ENCODE measurements at places on chromosomes 5 and 9.

- DNase-seq, result no peak
These were observed 36.7 kb downstream of the CDK7 start for GRCh38 chr5:69271376-69271775.

- peak; percentile 93 for DNase-seq
These were observed 762 bp downstream of the CACNA1B start for GRCh38 chr9:137878146-137878941.

DNA sequence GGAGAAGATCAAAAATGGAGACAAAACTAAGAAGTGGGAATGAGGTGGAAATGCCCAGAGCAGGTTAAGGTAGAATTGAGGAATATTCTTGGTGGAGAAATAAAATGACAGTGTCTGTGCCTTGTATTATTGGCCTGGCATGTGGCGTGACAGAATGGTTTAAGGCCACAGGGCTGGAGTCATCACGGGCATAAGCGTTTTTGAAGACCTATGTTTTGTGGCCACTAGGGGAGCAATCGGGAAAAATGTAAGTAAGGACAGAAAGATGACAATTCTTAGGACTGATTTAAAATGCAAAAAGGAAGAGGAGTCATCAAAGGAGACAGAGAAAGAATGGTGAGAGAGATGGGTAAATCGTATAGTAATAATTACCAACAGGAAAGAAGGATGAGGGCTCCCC lies 72.2 kb upstream of the EPB41L4A start:
- no peak for DNase-seq

DNA sequence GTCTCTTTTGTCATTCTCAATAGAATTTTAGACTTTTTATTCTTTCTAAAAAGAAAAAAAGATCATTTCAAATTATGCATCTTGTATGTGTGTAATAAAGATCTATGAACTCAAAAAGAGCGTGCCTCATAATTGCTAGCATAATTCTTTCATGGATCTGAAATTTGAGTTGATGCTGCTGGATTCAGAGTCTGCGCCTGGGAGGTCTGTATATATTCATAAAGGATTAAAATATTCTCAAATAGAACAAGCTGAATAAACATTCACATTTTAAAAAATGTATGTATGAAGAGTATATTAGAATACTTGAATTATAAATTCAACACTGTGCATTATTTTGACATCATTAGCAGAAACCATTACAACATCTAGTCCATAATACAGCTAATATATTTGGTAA lies 297.8 kb upstream of the GRAMD2B start:
- no peak for DNase-seq

DNA sequence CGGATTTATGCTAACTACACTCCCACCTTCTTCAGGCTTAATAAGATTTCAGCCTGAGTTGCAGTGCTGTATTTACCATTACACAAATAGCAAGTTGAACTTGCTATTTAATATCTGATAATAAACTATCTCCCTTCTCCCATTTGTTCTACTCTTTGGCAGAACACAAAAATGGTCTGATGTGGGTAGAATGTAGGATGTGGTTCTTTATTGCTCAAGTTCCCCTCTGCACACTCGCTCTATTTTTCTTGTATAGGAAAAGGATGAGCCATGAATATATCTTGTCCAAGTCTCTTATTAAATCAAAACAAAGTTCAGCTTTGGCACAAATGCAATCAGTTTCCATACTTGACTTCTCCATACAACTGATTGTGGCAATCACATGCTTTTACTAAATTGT lies 37.2 kb upstream of the KIF2A start:
- DNase-seq, result no peak

- no peak for DNase-seq
These were observed 28.8 kb downstream of the LPCAT1 start for GRCh38 chr5:1494780-1495524.

- no peak for DNase-seq
These were observed 6.5 kb downstream of the AGXT2 start for GRCh38 chr5:35041261-35041660.

DNA sequence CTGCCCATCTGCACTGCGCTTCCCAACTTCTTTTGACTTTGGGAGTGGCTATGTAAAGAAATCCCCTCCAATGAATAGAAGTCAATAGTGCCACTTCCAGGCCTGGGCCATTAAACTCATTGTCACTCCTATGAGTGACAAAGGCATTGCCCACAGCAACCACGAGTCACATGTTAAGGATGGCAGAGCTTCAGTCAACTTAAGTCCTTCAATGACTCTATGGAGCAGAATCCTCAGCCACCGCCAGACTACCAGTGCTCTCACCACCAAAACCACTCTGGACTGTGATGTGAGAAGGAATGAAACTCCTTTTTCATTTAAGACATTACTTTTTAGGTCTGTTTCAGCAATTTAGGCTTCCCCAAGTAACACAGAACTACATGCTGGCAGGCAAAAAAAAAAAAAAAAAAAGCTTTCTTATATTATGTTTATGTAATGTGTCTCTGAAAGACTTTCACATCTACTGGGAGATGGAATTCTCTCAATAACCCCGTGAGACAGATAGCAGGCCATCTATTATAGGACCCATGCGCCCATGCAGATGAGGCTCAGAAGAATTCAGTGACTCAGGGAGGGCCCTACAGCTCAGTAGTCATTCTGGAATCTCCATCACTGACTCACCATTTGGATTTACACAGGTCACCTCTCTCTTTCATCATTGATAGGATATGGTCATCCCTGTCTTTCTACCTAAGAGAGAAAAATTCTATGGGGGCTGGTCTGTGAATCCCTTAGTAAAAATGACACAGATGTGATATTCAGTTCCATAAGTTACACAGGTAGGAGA lies 180.5 kb downstream of the CEMIP2 start:
- DNase-seq, result no peak

- no peak for DNase-seq
These were observed 41.9 kb downstream of the NEK6 start for GRCh38 chr9:124299515-124300090.

DNA sequence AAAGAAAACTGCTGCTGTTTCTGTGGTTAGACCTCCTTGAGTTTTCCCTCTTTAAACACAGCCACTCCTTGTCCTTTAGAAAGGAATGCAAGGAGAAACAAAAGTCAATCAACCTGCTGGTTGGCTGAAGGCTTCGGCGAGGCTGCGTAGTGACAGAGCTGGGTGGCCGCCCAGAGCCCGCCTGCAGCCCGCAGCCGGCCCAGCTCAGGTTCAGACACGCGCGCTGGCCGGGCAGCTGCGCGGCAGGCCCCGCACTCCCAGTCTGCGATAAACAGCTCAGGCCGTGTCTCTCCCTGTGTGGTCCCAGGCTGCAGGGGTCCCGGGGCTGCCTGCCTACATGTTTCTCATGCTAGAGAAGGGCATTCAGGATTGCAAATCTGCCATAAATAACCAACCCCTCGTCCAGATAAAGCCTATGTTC lies 115.4 kb downstream of the HSD17B3 start:
- no peak for DNase-seq

DNA sequence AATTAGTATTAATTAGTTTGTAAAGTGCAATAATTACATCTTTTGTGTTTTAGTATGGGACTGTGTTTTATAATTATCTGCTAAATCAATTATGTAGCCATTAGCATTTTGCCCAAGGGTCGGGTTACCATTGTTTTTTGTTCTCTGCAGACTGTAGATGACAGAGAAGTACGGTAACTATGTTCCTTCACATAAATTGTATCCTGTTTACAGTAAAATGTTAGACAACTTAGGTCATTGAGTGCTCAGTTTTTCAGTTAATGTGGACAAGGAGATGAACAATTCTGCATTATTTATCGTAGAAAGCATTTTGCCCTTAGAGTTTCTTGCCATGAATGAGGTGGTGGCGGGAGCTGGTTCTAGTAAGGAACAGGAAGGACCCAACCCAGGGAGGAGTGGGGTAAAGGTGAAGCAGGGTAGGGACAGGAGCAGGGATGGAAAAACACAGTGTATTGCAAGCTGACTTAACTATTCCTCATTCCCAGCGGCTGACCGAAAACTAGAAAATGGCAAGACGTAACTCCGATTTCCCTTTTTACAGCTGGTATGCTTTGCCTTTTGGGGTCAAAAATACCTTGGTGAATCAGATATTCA lies 243.7 kb upstream of the SLC24A2 start:
- DNase-seq, result no peak

Measured in spinal cord (tissue), 10 donors.